ENCODE measurements at places on chromosomes 16 and 17.

GRCh38 chr17:34095106-34095505 lies 160.0 kb upstream of the CCL2 start:
- DNase-seq: no peak

DNA sequence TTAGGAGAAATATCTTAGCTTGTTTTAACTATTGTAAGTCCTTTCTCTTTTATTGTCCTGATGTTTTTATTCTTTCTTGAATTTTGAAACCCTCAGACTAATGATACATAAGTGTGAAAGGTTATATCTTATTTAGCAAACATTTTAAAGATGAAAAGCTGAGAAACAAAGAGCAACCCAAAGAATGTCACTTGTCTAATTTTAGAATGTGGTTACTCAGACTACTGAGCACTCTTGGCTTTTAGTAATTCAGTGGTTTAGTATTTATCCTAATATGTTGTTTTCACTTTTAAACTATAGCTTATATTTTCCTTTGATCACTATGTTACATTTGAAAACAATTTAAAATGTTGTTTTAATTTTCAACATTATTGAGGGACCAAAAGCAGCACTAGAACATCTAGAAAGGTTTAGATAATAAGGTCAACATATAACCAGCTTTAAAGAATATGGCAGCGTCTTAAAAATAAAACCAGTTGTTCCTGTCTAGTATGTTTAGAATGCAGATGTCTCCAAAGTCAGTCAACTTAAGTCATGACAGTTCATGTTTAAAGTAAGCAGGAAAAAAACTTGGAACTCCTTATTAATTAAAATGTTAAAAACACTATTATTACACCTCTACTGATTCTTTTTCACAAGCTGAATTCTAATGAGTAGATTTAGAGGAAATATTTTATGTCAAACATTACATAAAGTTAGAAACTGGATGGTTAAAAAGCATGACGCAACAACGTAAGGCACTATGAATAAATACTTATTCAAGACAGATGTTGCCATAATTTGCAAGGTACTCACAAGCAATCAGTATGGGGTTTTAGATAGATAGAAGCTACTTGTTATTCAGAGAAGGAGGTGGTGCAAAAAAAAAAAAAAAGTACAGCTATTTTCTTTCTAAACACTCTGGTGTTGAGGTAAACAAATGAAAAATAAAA lies 2.4 kb downstream of the MBTD1 start:
- no peak for DNase-seq

DNA sequence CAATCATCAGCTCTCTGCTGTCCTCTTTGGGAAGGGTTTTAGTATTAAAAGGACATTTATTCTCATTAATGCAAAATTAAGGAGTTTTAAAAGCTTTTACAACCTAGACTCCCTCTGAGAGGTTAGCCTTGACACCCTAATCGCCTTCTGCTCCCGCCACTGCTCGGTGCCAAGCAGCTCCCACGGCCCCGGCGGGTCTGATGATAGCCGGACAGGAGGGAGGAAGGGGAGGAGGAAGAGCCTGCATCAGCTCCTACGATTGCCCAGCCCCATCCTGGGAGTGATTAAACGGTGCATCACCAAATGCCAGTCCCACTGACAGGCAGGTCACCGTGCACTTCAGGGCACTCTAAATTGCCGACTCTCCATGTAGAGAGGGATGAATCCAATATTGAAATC lies 8.3 kb downstream of the SHPK start:
- no peak for DNase-seq

DNA sequence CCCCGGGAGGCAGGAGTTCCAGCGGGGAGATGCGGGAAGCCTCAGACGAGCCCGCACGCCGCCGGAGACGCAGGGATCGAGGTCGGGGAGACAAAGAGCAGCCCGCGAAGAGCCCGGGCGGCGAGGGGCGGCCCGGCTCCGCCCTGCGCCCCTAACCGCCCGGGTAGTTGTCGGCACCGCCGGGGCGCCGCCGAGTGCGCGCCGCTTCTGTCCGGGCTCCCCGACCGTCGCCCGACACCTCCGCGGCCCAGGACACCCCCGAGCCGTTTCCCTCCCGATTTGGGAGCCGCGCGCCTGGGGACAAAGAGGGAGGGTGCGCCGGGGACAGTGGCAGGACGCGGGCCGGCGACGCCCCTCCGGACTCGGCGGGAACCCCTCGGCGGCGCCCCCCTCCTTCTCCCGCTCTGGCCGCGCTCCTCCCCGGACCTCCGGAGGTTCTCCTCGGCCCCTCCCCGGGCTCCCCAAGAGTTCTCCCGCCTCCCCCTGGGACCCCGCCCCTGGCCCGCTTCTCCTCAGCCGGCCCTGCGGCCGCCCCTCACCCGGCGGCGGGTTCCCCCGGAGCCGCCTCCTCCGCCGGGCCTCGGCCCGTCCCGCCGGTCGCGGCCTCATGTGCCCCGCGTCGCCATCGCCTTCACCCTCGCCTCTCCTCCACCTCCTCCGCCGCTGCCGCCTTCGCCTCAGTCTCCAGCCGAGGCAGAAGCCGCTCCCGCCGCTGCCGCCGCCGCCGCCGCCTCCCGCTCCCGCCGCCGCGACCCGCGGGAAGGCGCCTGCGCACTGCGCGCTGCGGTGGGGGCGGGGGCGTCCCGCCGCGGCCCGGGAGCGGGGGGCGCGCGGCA lies at the start of gene GJC1:
Gene GJC1 (minus strand): TSS at position 765 of the 836 bp plus-strand sequence. CDS start 24,470 bp downstream, outside the sequence.
- peak; percentile 32 for DNase-seq

DNA sequence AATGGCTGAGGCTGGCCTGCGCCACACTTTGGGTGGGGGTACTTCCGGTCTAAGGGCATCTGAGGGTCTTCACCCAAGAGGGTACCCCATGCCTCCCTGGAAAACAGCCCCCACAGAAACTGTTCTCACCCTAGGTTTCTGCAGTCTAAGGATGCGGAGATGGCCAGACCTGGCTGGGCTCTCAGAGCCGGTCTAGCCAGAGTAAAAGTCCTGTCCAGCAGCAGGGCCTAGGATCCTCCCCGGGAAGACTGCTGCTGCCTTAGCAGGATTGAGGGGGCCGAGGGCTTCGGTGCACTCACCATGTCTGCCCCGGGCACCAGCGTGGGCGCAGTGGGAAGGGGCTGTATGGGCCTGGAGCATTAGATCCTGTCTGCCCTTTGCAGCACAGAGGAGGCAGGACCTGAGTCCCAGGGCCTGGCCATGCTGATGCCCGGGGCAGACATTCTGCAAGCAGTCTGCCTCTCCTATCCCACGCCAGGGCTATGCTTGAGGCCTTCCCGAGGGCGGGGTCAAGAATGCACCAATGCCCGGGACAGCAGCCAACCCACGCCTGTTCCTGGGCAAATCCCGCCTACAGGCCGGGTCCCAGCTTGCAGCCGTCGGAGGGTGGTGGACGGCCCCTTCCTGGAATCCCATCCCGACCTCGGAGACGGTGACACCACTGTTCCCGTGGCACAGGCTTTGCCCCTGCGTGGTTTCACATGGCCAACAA lies 54.7 kb downstream of the CBFA2T3 start:
- DNase-seq: no peak

GRCh38 chr16:88813269-88814143 lies 1.8 kb upstream of the APRT start:
- DNase-seq: no peak

DNA sequence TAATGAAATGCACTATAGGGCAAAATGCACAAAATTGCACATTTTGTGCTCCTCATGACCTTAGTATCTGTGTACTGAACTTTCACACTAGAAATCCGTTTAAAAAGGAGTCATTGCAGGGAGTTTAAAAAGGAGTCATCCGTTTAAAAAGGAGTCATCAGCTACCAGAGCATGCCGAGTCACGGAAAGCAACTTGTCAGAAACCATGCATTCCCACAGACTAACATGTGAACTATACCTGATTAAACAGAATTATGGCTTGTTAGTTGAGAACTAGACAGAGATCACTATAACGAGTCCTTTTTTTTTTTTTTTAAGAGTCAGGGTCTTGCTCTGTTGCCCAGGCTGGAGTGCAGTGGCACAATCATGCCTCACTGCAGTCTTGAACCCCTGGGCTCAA lies 35.9 kb downstream of the SLC6A4 start:
- no peak for DNase-seq

GRCh38 chr16:56985288-56985961 lies 3.9 kb upstream of the NLRC5 start:
- no peak for DNase-seq

DNA sequence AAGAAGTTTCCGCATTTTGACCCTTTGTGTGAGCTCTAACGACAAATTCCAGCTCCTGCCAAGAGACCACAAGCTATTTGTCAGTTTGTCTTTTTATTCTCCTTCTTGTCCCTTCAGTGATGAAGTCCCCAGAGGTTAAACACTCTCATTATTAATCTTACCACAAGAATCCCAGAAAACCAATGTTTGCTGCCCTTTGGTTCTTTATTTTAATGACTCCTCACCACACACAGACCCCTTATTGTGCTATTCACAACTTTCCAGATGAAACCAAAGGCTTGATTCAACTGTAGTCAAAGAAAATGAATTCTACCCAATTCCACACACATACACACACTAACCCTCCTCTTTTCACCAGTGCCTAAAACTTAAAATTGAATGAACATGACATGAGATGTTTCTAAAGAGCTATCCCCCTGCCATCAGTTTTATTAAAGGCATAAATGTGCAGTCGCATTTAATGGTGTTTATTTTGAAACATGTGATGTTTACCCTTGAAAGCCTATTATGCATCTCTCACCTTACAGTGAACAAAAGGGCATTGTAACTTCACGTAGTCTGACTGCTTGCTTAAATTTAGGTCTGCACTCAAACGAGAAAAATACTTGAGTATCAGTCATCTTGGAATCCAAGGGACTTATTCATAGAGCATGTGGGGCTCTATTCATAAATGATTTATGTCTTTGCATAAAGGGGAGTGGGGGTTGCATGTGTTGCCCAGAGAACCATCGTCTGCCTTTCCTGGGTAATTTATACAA lies 44.1 kb downstream of the PCTP start:
- DNase-seq: no peak

GRCh38 chr17:413016-413350 lies 60.4 kb upstream of the RPH3AL start:
- no peak for DNase-seq

DNA sequence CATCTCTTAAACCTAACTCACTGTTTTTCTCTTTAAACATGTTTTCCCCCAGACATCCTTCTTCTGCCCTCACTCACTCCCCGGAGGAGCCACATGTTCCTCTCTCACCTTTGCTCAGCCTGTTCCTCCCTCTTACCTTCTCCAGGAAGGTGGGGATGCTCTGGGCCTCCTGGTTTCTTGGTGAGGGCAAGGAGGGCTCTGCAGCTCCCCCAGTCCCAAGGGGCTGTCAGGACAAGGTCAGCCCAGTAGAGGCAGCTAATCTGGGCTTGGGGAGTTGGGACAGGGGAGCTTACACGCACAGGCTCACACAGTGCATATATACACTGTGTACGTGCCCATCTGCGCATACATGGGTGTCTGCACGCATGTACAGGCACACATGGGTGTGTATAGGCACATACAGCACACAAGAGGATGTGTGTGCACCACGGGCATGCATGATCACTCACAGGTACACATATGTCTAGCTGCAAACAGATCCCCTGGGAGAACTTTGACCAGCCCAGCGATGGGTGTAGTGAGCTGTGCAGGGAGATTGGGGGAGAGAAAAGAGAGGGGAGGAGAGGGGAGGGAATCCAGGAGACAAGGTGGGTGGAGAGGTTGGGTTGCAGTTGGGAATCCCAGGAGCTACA lies 28.6 kb upstream of the SPNS3 start:
- DNase-seq: peak; percentile 65

DNA sequence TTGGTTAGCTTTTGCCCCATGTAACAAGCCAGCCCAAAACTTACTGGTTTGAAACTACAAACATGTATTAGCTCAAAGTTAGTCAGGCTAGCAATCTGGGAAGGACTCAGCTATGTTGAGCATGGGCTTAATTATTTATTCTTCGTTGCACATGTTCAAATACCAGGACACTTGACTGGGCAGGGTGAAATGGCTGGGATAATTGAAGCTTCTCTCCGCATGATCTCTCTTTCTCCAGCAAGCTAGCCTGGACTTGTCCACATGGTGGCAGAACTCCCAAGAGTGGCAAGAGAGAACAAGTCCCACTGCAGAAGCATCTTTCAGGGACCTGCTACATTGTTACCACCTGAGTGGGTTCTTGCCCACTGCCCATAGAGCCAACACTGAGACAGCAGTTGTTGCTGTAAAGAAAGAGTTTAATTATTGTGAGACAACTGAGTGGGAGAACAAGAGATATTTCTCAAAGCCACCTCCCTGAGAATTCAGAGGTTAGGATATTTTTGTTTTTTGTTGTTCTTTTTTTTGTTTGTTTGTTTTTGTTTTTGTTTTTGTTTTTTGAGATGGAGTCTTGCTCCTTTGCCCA lies 16.8 kb upstream of the ATF7IP2 start:
- peak; percentile 14 for DNase-seq

GRCh38 chr17:56737421-56738161 lies 96.1 kb downstream of the C17orf67 start:
- DNase-seq: no peak

DNA sequence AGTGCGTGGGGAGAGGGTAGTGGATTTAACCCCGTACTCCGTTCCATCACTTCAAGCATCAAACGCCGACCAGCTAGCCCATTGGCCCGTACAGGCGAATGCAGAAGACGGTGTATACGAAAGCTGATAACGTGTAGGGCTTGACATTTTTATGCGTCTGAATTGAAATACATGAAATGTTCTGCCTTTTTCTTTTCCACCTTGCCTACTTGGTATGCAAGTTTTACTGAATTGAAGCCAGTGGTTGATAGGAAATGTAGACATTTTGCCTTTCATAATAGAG lies 834 bp upstream of the STAT3 start:
- DNase-seq: no peak

DNA sequence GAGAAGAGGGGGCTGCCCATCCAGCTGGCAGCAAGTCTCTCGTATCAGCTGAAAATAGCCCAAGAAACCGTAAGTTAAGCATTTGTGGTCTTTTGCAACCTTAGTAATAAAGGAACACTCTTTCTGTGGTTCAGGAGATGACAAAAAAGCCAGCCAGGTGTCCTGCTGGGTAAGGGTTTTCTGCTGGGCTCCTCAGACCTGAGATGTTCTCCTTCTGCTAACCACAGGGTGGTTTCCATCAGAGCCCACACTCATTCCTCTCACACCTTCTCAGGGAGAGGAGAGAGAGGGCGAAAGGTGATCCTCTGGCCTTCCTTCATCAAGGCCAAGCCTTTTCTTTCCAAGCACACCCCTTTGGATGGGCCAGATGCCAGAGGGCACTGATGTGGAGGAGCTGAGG lies 70.7 kb downstream of the TEX14 start:
- peak; percentile 83 for DNase-seq

- DNase-seq: peak; percentile 81
Observed at GRCh38 chr17:32486111-32486700, 587 bp upstream of the CDK5R1 start.

DNA sequence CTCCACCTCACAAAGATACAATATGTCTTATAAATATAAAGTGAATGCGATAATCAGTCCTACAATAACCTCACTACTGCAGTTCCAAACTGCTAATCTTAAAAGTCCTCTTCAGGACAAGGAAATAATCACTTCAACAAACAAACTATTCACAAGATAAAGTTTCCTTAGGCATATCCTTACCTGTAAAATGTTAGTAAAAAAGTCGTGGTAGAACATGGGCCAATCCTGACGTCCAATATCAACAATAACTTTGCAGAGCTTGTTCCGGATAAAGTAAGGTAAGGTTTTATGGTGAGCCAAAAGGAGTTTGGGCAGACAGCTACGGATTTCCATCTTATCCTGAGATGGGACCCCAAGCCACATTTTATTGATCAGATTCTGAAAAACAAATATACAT lies 36.0 kb downstream of the XPO6 start:
- no peak for DNase-seq
